ENCODE measurements at places on chromosomes 7 and 10. TPM values are rescaled to one million over a fixed set of nuclear protein-coding genes. Genes with fewer than 3 reads are reported as not detected.
A peak's percentile ranks its signal among the peaks of the same experiment; 100 is the strongest.

Gene BTBD16
- total RNA-seq: not detected

DNA sequence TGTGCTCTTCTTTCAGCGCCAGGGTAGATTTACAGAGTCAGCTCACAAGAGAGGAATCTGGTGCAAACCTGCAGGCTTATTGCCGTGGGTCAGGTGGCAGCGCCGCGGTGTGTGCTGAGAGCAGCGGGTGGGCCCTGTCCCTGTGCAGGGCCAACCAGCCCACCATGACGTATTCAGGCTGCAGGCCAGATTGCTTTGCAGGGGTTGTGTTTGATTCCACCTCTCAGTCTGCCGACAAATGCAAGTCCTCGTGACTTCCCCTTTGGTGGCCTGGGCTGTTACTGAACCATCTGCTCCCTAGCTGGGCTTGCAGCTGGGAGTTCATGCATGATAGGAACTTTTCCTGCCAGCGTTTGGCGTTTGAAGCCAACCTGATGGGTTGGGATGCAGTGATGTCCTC lies 66.7 kb upstream of the LEP start:
- H3K27ac ChIP-seq: no peak overlapping the region
- no peaks in the 10 kb centered on the region for H3K4me1 ChIP-seq
- no peaks in the 10 kb centered on the region for H3K27me3 ChIP-seq
- H3K4me3 ChIP-seq: no peak overlapping the region

DNA sequence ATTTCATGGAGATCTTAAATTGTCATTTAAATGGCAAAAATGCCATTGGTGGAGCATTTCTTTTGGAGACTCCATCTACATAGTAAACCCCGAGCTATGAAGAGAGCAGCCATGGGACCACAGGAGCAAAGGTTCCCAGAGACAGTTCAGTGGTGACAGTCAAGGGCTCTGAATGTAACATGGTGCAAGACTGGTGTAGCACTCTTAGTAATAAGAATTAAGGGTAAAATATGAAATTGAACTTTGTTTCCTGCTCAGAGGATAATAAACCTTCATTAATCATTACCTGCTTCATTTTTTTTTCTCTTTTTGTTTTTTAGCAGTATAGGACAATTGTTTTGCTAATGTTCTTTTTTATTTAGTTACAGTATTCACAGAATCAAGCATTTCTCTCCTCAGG lies 717.5 kb upstream of the POM121L12 start:
- H3K36me3 ChIP-seq: no peaks in the 10 kb centered on the region
- no peaks in the 10 kb centered on the region for H3K4me1 ChIP-seq
- no peak for DNase-seq
- no peak overlapping the region for H3K27ac ChIP-seq

- H3K4me3 ChIP-seq: no peak overlapping the region
- H3K36me3 ChIP-seq: no peaks in the 10 kb centered on the region
- no peaks in the 10 kb centered on the region for H3K4me1 ChIP-seq
- no peak for DNase-seq
- no peaks in the 10 kb centered on the region for H3K27me3 ChIP-seq
Measured at GRCh38 chr10:93461807-93462178, 20.3 kb downstream of the MYOF start.

- H3K27ac ChIP-seq: no peak overlapping the region
- H3K4me3 ChIP-seq: peak overlapping the region; percentile 8
- peaks cover 3% of the 10 kb centered on the region for H3K4me1 ChIP-seq
- H3K36me3 ChIP-seq: no peaks in the 10 kb centered on the region
Measured at GRCh38 chr10:75043256-75044131, 68.0 kb upstream of the SAMD8 start.

Gene AP1S1
- 16.1 TPM for total RNA-seq

GRCh38 chr10:30742471-30742870 lies 112.9 kb upstream of the LYZL2 start:
- no peak overlapping the region for H3K4me3 ChIP-seq
- H3K36me3 ChIP-seq: no peaks in the 10 kb centered on the region
- no peak for DNase-seq
- H3K27me3 ChIP-seq: no peaks in the 10 kb centered on the region
- no peak overlapping the region for H3K27ac ChIP-seq

DNA sequence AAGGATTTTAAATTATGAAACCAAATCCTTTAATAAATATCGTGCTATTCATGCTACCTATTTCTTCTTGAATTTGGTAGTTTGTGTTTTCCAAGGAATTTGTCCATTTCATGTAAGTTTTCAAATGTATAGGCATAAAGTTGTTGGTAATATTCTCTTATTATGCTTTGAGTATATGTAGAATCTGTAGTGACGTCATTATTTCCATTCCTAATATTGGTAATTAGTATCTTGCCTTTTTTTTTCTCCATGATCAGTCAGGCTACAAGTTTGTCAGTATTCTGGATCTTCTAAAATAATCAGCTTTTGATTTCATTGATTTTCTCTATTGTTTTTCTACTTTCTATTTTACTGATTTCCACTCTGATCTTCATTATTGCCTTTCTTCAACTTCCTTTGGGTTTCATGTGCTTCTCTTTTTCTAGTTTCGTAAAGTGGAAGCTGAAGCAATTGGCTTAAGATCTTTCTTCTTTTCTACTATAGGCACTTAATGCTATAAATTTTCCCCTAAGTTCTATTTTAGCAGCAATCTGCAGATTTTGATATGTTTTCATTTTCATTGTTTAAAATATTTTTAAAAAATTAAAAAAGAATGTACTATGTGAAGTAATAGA lies 156.5 kb upstream of the HDAC9 start:
- DNase-seq: no peak
- H3K27me3 ChIP-seq: no peaks in the 10 kb centered on the region
- H3K4me1 ChIP-seq: no peaks in the 10 kb centered on the region
- no peaks in the 10 kb centered on the region for H3K36me3 ChIP-seq

- no peaks in the 10 kb centered on the region for H3K36me3 ChIP-seq
- H3K27me3 ChIP-seq: no peaks in the 10 kb centered on the region
- H3K4me3 ChIP-seq: no peak overlapping the region
- no peak for DNase-seq
Measured at GRCh38 chr10:132203256-132204077, 16.7 kb downstream of the DPYSL4 start.

DNA sequence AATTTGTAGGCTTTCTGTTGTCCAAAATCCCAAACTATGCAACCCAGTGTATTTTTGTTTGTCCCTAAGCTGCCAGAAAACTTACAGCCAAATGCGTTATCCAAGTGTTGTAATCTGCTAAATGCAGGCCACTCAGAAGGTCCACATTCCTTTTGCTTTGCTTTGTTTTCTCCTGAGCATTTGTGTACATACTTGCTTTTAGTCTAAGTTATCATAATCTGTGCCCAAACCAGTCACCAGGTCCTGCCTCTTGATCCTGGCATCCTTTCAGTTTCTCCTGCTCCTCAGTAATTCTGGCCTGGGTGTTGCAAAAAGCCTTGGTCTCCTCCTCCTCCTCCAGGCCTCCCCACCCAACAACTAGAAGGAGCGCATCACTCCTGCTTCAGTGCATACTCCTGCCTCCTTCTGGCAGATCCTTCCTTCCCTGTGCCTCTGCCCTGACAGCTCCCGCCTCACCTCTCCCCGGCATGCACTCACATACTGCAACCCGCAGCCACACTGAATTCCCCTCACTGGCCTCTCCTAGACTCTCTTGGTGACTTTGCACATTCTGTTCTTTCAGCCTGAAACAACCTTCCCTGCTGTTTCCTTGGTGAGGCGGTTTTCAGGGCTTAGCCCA lies 2.3 kb downstream of the DENND2A start:
- DNase-seq: peak; percentile 77
- H3K4me1 ChIP-seq: no peaks in the 10 kb centered on the region

DNA sequence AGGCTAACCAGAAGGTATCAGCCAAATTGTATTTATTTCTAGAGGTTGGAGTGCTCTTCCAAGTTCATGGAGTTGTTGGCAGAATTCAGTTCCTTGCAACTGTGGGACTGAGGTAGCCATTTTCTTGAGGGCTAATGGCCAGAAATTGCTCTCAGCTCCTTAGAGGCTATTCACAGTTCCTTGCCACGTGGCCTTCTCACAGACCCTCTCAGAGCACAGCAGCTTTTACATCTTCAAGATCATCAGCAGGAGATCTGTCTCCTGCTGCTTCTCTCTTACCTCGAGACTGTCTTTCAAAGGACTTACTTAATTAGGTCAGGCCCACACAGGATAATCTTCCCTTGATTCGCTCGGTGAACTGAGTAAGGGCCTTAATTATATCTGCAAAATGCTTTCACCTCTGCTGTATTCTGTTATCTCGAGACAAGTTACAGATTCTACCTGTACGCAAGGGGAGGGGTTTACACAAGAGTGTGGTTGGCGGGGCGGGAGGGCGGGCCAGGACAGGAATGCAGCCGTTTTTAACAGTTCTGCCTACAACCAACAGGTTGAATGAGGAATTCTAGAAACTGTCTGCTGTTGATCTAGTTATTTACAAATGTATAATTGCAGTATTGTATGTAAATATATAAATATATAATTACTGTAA lies 15.0 kb downstream of the MIOS start:
- no peaks in the 10 kb centered on the region for H3K36me3 ChIP-seq
- no peaks in the 10 kb centered on the region for H3K27me3 ChIP-seq
- H3K27ac ChIP-seq: no peak overlapping the region
- no peak for DNase-seq

DNA sequence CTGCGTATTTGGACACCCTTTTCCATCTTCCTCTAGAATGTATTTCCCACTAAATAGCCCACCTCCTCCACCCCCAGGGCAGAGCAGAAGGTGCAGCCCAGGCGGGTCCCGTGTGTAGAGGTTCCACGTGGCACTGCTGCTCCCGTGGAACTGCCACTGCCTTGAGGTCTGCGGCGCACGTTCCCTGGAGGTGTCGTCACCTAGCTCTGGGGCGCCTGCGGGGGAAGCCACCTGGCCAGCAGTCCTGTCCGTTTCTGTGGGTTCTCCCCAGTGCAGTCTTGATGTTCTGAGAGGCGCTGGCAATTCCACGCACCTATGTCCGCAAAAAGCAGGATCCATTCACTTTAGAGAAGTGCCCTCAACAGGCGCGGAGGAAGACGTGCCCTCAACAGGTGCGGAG lies 21.9 kb downstream of the BNIP3 start:
- no peak for DNase-seq
- no peak overlapping the region for H3K4me3 ChIP-seq
- H3K27me3 ChIP-seq: no peaks in the 10 kb centered on the region
- no peak overlapping the region for H3K27ac ChIP-seq
- H3K36me3 ChIP-seq: peaks cover 48% of the 10 kb centered on the region

- no peak overlapping the region for H3K27ac ChIP-seq
- H3K4me1 ChIP-seq: peaks cover 14% of the 10 kb centered on the region
- no peak overlapping the region for H3K4me3 ChIP-seq
- H3K27me3 ChIP-seq: no peaks in the 10 kb centered on the region
Measured at GRCh38 chr10:34187201-34187600, 627.9 kb downstream of the PARD3 start.

DNA sequence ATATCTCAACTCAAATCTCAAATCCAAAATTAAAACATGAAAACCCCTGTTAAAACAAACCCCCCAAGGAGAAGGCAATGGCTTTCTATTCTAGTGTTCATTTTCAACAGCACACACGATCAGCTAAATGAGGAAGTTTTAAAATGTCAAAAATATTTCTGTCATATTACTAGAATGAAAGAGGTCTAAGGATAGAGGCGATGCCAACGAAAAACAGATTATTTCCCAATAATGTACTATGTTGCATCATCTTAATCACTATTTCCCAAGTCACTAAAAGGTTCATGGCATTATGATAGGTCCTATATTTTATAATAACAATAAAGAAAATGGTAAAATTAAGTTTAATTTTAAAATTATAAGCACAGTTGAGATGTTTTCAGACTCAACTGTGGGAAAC lies 10.1 kb downstream of the CNOT4 start:
- H3K4me1 ChIP-seq: peaks cover 39% of the 10 kb centered on the region
- H3K27me3 ChIP-seq: no peaks in the 10 kb centered on the region
- H3K36me3 ChIP-seq: no peaks in the 10 kb centered on the region

Gene C1GALT1
- total RNA-seq: 25.1 TPM

Gene CRYGN
- not detected for total RNA-seq

DNA sequence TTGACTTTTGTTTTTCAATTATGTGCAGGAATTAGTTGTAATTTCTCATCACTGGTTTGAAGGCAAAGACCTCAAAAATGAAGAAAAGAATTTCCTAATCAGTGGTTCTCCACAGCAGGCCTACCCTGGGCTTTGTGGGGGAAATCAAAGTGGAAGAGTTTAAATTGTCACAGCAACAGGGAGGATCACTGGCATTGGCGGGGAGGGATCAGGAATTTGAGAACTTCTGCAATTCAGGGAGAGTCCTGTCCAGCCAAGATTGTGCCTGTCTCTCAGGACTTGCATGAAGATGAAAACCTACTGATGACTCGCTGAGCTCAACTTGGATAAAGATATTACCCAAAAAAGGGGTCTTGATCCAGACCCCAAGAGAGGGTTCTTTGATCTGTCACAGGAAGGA lies 70.1 kb downstream of the HACD1 start:
- no peak overlapping the region for H3K27ac ChIP-seq
- no peak overlapping the region for H3K4me3 ChIP-seq

Gene BAG3
- 152 TPM for total RNA-seq

Gene TRPV5
- not detected for total RNA-seq

DNA sequence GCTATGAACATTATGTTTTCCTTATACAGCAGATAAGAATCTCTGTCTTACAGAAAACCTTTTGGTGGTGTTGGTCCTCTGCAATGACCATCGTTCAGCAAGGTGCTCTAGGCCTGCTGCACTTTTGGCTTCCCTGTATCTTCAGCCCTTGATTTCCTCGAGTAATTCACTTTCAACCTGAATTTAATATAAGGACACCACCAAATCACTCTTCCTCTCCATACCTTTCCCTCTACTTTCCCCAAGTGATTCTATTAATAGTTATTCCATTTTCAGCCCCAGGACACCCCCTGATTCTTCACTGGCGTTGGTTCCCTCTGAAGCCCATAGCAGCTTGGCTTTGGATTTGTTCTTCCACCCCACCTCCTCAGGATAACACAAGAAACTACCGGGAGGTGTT lies 72.2 kb downstream of the EZH2 start:
- H3K36me3 ChIP-seq: no peaks in the 10 kb centered on the region
- no peak for DNase-seq
- H3K27ac ChIP-seq: no peak overlapping the region
- H3K4me3 ChIP-seq: no peak overlapping the region
